Hindlimb muscle (tissue), 1 donor: ENCODE measurements at places on chromosomes 5 and 9.

DNA sequence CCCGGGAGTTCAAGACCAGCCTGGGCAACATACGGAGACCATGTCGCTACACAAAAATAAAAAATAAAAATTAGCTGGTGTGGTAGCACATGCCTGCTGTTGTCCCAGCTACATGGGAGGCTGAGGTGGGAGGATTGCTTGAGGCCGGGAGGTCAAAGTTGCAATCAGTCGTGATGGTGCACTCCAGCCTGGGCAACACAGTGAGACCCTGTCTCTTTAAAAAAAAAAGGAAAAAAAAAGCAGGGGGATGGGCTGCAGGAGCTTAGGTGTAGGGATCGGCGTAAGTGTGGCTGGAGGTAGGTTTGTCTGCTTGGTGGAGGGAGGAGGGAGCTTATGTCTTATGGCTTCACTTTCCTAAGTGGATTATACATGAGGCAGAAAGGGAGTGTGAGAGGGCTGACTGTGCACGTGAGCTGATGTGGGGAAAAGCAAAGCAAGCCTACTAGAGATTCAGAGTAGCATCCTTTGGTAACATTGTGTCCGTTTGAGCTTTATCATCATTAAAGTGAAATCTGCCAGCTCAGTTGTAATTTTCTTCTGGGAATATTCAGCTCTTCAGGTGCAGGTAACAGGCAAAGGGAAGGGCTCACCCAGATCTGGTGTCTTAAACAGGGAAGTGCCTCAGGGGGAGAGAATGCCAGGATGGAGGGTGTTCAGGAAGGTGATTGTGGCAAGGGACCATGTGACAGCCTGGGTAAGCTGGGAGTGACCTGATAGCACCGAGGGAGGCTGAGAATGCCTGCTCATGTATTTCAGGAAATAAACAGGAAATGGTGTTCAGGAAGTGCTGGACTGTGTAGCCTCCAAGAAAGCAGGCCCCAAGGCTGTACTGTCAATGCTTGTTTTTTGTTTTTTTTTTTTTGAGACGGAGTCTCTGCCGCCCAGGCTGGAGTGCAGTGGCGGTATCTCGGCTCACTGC, 17.6 kb upstream of the SETX start:
- peak; percentile 44 for DNase-seq

DNA sequence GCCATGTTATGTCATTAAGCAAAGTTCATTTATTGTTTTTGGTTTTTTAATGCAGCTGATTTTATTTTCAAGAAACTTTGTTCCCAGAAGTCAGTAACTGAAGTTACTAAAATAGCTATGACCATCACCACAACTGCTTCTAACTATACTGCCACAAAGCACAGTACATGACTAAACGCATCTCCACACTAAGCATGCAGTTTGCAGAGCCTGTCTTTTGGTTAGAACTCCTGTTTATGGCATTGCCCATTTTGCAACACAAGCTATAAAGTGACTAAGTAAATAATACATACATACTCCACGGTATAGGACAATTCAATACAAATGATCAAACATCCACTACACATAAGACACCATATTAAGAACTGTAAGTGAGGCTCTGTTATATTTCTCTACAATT, 109.7 kb downstream of the MLLT3 start:
- no peak for DNase-seq

DNA sequence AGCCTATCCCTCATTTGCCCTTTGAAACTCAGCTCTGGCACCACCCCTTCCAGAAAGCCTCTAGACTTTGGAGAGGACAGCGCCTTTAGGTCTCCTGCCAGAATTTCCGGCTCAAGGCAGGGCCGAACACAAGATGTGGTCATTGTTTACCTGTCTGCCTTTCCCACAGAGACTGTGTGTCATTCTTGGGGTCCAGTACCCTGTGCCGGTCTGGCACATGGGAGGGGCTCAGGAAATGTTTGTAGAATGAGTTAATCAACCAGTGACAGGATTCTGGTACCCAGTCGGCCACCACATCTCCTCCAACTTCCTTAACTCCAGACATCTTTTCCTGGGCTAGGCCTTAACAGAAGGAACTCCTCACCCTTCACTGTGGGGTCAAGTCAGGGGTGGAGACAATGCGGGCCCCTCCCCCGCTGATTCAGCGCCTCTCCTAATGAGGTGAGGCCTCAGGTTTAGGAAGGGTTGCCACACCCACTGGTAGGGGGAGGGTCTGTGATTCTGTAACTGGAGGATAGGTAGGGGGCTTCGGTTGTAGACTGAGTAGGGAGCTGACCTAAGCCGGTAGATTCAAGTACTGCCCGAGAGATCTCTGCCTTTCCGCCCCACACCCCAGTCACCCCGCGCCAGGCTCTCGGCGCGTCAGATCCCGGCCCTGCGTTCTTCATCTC, 29.3 kb downstream of the PCDH1 start:
- peak; percentile 19 for DNase-seq

DNA sequence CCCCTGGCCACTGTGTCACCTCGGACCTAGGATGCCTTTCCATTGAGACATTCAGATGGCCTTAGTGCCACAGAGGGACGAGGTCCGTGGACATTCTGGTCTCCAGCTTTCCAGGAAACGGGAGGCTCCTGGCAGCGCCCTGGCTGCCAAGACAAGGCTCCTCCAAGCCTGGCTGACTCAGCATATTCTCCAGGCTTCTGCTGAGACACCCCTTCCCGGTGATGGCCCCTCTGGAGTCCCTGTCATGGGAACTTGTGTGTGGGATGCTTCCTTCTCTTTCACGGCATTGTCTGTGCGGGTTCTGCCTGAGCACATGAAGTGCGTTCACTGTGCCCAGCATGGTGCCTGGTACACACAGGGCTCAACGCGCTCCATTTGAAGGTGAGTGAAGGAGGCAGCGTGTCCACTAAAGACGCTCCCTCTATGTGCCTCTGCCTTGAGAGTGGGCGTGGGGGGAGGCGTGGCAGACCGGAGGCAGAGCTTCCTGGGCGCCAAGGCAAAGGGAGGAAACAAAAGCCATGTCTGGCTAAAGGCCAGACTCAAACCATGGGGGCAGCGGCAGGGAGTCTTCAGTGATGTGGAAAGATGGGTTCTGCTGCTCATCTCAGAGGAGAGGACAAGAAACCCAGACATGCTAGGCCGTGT, 46.4 kb upstream of the PRRC2B start:
- no peak for DNase-seq

DNA sequence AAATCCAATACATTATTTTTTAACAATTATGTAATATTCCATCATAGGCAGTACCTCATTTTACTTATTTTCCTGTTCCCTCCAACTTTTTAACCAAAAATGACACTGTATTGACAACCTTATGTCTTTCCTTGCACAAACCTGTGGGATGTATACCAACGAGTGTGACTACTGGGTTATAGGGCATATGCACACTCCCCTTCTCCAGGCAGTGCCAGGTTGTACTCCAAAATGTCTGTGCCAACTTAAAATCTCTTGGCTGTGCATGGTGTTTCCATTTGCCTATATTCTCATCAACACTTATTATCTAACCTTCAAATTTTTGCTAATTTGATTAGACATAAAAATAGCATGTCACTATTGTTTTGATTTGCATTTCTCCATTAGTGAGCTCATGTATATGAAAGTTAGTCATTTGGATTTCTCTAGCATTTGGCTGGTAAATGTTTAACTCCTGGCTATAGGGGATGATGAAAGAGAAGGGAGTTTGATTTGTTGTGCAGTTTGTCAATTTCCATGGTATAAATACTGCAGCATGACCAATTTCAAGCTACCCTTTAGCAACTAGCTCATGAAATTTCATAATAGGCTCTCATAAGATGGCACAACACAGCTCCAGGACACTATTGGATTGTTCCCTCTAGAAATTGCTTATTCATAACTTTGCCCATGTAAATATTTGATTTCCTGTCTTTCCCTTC, 129.9 kb downstream of the BAAT start:
- DNase-seq = no peak

GRCh38 chr9:112145886-112146285, 29.2 kb downstream of the SUSD1 start:
- DNase-seq = no peak

- DNase-seq = no peak
Observed at GRCh38 chr5:23648656-23649055, 141.2 kb downstream of the PRDM9 start.

DNA sequence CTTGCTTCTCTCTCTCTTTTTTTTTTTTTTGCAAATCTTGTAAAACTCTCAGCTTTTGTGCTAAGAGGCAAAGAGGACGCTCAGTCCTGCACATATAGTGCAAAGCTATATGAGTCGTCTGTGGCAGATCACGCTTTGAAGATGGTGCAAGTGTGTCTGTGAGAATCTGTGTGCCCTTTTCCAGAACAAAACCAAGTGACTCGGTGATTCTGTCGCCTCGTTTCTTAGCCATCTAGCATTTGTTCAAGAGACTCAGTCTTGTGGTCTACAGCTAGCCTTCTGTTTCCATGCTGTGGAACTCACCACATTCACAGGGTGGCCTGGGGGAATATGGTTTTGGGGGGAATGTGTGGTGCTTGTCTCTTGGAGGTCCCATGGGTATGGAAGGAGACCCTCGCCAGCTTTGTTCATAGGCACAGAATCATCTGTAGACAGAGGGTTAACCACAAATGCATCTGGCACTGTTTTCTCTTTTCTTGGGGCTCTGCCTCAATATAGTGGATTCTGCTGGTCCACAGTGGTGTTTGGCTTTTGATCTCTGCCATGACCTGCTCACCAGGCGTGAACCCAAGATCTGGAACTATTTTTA, 82.1 kb downstream of the C9orf152 start:
- no peak for DNase-seq

DNA sequence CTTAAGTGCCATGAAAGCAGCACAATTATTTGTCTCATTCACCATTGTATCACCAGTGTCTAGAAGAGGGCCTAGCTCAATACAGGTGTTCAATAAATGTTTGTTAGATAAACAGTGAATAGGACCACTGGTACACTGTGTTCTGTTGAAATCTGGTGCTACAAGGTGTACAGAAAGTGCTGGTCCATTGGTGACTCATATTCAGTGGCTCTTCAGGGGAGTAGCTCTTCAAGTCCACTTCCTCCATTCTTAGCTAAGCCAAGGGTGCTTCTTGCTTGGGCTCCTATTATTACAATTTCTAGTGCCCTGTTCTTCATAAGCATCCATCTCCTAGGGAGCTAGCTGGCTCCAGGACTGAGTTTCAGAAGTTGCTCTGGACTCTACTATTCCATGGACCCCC, 6.4 kb upstream of the FCHO2 start:
- no peak for DNase-seq

DNA sequence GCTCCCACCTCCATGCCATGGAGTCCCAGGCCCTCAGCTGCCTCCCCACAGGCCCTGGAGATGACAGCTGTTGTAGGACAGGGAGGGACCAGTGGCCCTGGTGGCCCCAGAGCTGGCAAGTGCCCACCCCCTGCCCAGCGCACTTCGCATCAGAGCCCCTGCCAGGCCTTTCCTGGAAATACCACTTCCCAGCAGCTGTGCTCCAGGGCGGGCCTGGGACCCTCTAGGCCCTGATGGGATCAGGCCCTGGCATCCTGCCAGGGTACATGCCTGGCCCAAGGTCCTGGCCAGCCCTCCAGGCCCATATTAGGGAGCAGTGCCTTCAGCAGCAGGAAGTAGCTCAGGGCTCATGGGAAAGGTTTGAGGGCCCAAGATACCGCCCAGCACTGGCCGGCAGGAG, 2.5 kb downstream of the KCNT1 start:
- peak; percentile 74 for DNase-seq

DNA sequence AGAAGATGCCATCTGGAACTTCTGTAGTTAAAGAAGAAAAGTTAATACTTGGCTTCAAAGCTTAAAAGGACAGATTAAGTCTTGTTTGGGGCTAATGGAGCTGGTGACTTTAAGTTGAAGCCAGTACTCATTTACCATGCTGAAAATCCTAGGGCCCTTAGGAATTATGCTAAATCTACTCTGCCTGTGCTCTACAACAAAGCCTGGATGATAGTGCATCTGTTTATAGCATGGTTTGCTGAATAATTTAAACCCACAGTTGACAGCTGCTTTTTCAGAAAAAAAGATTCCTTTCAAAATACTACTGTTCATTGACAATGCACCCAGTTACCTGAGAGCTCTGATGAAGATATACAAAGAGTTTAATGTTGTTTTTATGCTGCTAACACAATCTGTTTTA, 393.5 kb downstream of the MAT2B start:
- DNase-seq = no peak

- no peak for DNase-seq
Observed at GRCh38 chr5:112279082-112279481, 140.0 kb downstream of the EPB41L4A start.

DNA sequence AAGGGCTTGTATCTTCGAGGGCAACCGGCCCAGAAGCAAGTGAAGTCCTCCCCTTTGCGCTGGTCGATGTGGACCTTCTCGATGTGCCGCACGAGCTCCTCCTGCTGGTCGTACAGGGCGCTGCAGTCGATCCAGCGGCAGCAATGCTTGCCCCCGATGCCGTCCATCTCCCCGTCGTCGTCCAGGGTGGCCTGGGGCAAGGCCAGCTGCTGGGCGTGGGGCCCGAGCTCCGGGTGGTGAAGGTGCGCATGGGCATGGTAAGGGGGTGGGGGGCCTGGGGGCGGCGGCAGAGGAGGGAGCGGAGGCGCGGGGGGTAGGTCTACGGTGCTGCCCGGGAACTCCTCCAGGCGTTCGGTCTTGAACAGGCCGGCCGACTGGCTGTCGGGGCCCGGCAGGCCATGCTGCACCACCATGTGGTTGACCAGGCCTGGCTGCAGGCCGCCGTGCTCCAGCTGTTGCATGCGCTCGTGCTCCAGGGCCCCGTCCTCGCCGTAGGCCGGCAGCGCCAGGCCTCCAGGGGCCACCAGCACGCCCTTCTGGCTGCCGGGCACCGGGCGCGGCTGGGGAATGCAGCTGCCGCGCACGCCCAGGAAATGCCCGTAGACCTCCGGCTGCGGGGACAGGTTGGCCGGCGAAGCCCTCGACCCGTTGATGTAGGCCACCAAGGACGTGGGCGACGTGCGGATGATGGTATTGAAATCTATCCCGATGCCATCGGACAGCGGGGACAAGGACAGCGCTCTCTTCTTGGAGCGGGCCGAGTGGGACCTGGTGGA, 181.8 kb downstream of the GLIS3 start:
- DNase-seq = no peak

DNA sequence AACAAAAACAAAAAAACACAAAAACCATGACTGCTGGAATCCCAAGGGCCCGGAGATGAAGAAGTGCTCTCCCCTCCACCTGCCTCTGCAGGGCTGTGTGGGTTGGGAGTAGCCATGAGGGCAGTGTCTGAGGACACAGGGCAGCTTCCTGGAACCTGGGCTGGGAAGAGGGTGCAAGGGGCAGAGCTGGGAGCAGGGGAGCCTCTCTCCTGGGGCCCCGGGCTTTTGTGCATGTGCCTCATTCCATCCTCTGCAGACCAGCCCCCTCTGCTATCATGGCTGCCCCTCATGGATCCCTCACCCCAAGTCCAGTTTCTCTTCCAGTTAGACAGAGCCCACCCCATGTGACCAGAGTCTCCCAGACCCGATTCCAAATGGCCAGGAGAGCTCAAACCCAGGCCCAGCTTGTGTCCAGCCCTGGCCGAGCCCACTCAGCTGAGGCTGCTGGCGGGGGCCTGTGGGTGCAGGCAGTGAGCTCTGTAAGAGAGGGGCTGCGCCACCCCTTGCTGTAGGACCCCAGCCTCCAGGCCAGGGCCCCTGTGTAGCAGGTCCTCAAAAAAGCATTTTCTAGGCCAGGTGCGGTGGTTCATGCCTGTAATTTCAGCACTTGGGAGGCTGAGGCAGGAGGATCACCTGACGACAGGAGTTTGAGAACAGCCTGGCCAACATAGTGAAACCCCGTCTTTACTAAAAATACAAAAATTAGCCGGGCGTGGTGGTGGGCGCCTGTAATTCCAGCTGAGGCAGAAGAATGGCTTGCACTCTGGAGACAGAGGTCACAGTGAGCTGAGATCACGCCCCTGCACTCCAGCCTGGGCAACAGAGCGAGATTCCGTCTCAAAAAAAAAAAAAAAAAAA, 44.5 kb downstream of the PLPP7 start:
- DNase-seq = no peak

- no peak for DNase-seq
Observed at GRCh38 chr5:151058891-151059489, 21.8 kb downstream of the TNIP1 start.
